ENCODE measurements at places on chromosomes 5 and 9.
A peak's percentile ranks its signal among the peaks of the same experiment; 100 is the strongest.

- peak; percentile 96 for DNase-seq
These were observed 370.0 kb upstream of the POU5F2 start for GRCh38 chr5:94111209-94112004.

GRCh38 chr5:31133488-31133887 lies 60.0 kb upstream of the CDH6 start:
- peak; percentile 80 for DNase-seq

DNA sequence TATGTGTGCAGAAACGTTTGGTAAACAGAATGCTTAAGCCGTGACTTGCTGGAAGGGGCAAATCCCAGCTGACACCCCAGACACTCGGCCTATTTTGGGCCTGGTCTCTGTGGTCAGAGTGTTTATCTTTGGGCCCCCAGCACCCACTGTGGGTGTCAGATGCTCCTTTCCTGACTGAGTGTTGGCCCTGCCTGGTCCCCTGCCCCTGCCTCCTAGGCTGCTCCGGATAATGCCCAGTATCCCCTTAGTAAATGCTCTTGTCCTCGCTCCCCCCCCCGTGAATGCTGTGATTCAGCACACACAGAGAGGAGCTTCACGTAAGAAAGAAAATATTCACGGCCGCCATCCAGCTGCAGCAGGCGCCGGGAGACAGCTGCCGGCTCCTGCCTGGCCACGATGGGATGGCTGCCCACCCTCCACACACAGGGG lies 11.3 kb upstream of the ANGPTL2 start:
- peak; percentile 87 for DNase-seq

DNA sequence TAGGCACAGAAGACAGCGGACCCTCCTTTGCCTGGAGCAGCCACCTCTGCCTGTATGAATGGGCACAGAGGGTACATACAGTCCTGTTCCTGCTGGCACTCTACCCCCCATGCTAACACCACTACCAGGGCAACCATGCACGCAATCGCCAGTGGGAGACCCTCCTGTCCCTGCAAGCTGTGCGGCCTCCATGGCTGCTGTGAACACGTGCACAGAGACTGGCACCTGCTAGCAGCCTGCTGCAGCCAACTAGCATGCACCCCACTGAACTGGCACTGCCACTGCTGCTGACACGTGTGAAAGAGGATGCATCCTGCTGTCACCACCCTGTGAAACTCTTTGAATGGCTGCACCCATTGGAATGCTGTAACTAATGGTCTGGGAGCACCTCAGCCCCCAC lies 885.2 kb upstream of the ARRDC3 start:
- no peak for DNase-seq

DNA sequence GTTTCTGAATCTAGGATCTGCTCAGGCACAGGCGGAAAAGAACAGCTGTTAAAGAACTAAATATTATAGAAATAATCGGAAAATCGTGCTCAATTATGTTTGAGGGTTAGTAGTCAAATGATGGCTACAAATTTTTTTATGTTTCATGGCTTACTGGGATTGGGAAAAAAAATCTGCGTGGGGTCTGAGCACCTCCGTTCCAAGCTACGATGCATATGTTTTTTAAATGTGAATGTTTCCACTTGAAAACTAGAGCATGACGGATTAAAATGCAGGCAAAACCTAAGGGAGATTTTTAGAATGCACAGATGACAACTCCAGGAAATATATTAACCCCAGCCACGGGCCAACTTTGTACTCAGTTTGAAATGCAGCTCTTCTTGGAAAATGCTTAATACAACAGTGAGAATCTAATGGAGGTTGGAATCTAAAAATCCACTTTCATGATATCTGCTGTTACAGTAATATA lies 5.3 kb downstream of the OTP start:
- no peak for DNase-seq

GRCh38 chr9:131503626-131504465 lies 1.1 kb downstream of the POMT1 start:
- DNase-seq, result peak; percentile 27

DNA sequence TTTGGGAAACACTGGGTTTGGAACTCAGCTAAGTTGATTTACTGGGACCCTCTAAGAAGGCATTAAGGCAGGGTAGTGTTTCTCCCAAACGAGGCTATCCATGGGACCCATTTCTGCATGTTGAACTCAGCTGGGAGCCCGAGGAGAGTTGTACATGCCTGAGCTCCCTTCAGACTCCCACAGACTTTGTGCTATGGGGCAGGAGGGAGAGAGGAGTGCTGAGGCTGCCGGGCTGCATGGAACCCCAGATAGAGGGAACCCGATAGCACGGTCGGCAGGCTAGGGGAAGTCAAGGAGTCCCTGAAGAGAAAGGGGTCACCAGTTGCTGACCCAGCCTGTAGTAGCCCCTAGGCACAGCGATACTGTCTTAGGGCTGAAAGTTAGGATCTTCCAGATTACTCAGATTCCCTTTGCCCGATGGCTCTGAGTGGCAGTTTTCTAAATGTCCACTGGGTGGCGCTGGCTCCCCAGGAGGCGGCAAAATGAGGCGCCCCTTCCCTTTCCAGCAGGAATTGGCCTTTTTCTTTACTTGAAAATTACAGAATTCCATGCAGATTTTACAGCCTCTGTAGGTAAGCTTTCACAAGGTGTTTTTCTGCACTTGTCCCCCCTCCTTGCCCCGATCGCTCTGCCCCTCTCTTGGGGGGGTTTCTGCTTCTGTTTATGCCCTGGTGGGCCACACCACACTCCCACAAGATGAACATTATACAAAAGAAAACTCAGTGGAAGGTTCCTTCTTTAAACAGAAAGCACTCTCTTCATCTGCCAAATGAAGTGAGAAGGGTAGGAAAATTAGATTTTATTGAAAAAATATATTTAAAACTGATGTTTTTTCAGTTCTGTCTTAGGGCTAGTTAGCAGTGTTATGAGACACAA lies 17.8 kb downstream of the NANS start:
- DNase-seq, result peak; percentile 21

DNA sequence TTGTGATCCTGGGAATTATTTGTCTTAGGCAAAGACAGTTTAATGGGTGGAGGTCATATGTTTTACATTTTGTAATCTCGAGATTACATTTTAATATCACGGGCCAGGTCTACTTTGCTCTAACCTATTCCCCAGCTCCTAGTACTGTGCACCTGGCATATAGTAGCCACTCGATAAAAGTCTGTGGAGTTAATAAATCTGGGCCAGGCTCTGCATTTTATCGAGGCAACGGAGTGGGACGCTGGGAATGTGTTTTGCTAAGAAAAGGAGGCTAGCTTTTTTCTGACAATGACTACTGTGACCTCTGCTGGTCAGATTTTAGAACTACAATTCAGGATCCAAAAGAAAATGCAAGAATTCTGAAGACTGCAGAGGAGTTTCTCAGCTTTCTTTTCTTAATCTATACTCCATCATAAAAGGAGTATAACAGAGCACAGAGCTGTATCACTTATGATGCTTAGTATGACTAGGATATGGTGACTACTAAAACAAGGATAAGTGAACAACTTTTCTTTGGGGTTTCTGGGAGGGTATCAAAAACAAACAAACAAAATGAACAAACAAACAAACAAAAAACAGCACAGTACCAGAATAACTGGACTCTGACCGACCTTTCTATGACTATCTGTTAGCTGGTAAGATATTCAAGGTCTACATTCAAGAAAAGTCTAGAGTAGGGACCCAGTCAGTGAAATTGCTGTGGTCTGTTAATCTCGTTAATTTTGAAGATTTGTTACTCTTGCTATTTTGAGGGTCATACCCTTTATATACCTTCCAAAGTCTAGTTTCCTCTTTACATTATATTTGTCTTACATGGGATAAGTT lies 46.1 kb upstream of the CER1 start:
- peak; percentile 32 for DNase-seq

- no peak for DNase-seq
These were observed 62.8 kb downstream of the DAB2IP start for GRCh38 chr9:121714075-121714705.

DNA sequence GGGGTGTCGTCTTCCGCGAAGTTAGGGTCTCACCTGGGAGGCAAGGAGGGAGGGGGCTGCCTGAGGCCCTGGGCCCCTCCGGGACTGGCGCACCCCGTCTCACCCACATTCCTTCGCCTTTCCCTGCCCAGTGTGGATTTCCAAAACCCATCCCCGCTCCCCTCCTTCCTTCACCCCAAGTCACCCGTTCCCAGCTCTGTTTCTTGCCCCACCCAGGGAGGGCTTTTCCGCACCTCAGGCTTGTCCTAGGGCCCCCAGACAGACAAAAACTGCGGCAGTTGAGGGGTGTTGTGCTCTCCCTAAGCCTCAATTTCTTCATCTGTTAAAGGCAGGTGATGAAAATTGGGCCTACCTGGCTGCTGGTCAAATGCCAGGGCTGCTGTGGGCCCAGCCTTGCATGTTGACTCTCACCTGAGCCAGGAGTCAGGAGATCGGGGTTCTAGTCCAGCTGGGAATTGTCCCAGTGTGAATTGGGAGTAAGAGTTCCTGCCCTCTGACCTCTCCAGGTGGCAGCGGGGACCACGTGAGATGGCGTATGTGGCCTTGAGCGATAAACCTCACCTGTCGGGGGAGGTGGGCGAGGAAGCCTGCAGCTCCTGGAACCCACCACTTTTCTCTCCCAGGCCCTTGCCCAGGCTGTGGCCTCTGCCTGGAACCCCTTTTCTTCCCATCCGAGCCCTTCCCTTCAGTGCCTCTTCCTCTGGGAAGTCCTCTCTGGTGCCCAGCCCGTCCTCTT lies 143.4 kb upstream of the IER5L start:
- no peak for DNase-seq

DNA sequence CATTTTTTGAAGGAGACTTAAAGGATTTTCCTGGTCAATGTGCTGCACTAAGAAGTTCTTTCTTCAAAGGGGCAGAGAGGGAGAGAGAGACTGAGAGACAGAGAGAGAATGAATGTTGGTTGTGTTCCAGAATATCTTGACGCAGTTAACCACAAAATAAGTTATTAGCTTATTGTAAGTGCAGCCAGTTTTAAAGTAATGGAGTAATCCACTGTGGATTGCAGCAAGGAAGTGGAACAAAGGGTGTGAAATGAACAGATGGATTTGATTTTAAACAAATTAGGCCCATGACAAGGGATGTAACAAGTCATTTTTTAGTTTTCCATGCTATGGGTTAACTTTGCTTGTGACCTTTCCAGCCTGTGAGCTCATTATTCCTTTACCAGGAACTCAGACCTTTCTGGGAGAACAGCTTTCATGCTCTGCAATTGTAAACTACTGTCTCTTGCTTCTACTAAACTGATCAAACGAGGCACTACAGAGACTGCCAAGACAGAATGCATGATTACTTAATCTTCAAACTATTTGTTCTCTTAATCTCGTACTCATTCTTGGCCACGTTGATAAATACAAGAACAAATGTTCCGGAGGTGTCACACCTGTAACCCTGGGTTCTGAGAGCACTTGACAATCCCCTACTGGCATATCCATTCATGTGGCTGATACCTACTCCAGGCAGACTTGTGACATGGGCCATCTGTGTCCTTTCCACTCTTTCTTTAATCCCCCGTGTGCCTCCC lies 131.1 kb downstream of the TLE1 start:
- DNase-seq, result peak; percentile 94

GRCh38 chr9:128392302-128393144 lies 21.3 kb downstream of the URM1 start:
- no peak for DNase-seq

DNA sequence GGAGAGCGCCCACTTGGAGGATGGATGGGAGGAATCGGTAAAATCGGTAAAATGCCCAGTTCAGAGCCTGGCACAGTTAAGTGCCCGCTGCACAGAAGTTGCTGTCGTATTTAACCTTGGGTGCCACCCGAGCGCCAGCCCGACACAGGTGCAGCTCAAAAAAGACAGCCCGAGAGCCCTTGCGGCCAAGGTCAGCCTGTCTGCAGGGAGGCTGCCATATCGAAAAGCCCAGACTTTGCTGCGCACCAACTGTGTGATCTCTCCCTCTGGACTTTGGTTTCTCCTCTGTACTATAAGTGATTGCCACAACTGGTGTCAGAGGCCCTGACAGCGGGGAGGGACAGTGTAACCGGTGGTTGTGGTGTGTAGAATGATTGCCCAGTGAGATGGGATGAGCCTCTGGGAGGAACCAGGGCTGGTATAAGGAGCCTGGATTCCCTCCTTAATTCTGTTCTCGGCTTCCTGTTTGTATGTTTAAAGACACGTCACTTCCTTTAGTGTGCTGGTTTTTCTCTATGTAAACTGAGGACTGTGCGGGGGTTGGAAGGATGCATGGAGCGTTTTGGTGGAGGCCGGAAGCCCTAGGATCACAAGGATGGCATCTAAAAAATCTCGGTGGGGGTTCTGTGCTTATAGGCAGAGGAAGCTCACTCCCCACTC lies 792 bp downstream of the NTMT1 start:
- peak; percentile 91 for DNase-seq

GRCh38 chr5:53520813-53521212 lies 39.6 kb upstream of the NDUFS4 start:
- DNase-seq, result no peak

DNA sequence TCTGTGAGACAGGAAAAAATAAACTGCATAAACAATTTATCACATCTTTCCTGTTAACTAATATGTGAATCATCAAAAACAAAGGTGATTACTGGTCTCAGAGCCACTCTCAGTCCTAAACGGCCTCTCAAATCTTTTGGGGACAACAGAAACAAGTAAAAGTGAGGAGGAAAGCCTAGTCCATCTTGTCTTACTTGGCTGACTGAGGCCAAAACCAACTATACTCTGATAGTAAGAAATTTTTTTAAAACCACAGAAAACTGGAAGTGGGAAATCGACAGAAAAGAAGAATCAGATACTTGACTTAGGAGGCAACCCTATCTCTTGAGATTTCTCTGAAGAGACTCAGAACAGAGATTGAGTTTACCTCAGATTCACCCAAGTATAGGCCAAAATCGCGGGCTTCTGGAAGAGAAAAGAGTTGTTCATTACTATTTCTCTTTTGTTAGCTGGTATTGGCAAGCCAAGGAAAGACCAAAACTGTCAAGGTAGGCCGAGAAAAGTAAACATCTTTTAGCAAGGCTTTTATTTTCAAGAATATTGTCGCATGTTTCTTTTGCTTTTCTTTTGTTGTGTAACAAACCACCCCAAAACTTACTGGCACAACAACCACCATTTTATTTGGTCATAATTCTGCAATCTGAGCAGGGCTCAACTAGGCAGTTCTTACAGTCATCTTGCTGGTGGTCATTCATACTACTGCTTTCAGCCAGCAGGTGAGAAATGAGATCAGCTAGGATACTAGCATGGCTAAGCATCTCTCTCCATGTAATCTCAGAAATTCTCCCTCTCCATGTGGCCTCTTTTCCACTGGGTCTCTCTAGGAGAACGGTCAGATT lies 46.1 kb downstream of the RFX3 start:
- DNase-seq, result no peak

Data from fibroblast of lung (primary cell).